ENCODE measurements at places on chromosomes 1 and 21.

GRCh38 chr1:94084085-94084484, 36.9 kb downstream of the ABCA4 start:
- no peak for DNase-seq

GRCh38 chr1:15423355-15424077, 13.8 kb downstream of the EFHD2 start:
- DNase-seq, result no peak

DNA sequence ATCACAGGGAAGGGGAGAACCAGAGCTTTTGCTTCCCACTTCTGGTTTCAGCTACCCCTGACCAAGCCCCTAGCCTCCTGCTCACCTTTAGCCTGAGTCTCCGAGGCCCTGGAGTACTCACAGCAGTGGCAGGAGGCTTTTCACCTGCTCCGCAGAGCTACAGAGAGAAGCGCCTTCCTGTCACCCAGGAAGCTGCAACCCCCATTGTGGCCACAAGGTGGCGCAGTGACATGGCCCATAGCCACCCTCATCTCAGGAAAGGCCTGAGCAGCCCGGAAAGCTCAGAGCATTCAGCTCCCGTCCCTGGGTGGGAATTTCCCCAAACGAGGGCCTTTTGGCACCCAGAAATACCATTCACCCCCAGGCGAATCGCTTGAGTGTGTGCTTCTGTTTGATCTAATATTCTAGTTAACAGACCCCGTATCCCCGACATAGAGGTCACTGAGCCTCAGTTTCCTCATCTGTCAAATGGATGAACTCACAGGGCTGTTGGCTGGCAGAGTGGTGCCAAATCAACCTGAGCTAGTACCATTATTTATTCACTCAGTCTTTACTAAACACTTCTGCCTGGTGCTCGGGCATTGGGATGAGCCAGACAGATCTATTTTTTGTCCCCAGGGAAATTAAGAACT, 25.3 kb downstream of the A3GALT2 start:
- DNase-seq, result peak; percentile 71

- peak; percentile 7 for DNase-seq
These were observed 84.8 kb downstream of the KCND3 start for GRCh38 chr1:111904478-111905218.

DNA sequence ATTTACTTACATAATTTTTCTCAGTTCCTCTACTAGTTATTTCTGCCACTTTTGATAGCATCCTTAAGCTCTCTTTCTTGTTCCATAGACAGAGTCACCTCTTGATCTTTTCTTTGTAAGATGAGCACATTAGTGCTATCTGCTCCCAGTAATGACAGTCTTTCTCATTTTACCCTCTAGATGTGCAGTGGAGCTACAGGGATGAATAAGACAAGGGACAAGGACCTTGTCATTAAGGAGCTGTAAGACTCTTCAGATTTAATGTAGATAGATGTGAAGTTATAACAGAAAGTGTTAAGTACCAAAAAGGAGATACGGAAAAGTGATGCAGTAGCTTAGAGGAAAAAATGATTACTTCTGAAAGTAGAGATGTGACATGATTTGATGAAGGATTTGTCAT, 20.4 kb downstream of the SCP2 start:
- DNase-seq, result no peak

DNA sequence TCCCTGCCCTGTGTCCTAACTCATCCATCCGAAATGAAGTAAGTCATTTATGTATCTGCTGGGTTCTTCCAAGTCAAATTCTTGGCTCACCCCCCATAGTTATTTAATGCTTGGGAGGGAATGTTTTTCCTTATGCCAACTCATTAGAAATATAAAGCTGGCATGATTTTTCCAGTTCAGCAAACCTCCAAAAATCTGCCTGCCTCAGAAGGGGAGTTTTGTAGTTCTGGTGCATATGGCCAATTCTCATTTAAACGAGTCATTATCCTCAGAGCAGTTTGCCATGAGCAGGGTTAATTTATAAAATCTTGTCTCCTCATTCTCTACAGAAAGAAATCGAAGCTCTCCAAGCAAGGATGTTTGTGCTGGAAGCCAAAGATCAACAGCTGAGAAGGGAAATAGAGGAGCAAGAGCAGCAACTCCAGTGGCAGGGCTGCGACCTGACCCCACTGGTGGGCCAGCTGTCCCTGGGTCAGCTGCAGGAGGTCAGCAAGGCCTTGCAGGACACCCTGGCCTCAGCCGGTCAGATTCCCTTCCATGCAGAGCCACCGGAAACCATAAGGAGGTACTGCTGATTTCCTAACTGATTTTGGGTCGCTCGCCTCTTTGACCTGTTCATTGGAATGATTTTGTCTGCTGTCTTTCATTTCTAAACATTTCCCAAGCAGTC, 144.1 kb downstream of the DISC1 start:
- no peak for DNase-seq

DNA sequence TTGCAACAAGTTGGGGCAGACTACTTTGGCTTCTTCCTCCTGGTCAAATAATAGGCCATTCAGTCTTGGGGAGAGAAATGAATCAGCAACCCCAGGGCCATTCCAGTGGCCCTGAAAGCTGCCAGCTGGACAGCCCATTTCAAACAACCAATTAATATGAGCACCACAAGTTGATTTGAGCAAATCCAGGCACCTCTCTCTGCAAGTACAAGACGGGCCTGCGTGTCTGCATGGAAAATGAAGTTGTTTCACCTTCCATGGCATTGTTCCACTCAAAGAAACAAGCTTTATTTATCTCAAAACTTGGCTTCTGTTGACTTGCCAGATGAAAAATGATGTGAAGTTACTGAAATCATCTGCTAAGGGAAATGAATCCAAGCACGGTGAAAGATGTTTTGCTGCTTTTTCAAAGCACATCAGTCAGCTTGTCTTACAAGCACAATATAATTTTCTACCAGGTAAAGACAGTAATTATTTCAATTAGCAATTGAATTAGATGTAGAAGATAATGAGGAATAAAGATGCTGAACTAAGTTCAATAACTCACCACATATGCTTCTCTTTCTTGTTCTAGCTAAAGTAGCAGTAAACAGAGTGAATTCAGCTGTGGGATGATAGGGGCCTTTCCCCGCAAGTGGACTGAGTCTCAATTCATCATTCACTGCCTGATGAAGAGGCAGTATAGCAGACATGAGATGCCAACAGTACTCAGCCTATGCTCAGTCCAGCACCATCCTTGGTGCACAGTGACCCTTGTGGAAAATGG, 95.2 kb upstream of the SSX2IP start:
- DNase-seq, result no peak

- peak; percentile 61 for DNase-seq
These were observed at the start of gene XKR8 for GRCh38 chr1:27959792-27960603. TSS of gene XKR8 (plus strand) at chr1:27959973. CDS start at chr1:27960070, 97 bp downstream.

- no peak for DNase-seq
These were observed 46.0 kb upstream of the IL12RB2 start for GRCh38 chr1:67261680-67262079.

- DNase-seq, result no peak
These were observed 17.0 kb downstream of the CLIC4 start for GRCh38 chr1:24762133-24762676.

- DNase-seq, result no peak
These were observed 540 bp downstream of the BCAN start for GRCh38 chr1:156642265-156643048.

DNA sequence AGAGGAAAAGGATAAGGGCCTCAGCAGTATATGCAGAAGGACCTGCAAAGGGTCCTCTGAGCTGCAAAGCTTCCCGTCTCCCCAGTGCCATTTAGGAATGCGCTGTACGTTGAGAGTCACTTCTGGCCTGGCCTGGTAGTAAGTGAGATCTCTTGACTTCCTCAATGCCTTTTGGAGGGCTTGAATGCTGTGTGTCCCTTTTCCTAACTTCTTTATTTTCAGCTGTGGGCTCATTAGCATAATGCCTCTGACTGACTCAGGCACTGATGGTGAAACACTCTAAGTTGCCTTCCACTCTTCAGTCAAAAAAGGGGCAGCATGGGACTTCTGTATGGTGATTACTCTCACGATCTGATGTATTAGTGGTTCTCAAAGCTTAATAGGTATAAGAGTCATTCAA, 49.9 kb downstream of the XCL1 start:
- no peak for DNase-seq

GRCh38 chr1:202272103-202272845, 69.5 kb downstream of the UBE2T start:
- no peak for DNase-seq

- no peak for DNase-seq
These were observed 5.8 kb downstream of the LRRC8D start for GRCh38 chr1:89826594-89826993.

- DNase-seq, result no peak
These were observed 57.9 kb downstream of the DDAH1 start for GRCh38 chr1:85406887-85407533.

GRCh38 chr1:4549930-4550329, 104.5 kb upstream of the AJAP1 start:
- no peak for DNase-seq

GRCh38 chr1:225500624-225501192, 72.9 kb upstream of the LBR start:
- DNase-seq, result no peak

DNA sequence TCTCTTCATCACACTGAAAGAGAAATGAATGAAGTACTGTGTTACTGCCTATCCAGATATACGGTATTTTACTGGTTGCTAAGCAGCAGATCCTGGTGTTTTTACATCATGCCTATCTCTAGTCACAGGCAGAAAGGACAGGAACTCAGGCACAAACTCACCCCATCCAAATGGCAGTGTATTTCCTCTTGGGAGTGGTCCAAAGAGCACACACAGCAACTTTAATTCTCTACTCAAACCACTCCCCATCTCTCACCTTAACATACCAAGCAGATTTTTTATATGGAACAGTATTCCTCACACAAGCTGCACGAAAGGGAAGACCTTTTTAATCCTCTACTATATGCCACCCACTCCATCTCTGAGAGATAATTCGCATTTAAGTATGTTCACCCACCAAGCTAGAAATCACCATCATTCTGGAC, 27.3 kb downstream of the EIF4G3 start:
- DNase-seq, result no peak

GRCh38 chr1:35850051-35850450, 33.0 kb upstream of the AGO1 start:
- DNase-seq, result no peak

DNA sequence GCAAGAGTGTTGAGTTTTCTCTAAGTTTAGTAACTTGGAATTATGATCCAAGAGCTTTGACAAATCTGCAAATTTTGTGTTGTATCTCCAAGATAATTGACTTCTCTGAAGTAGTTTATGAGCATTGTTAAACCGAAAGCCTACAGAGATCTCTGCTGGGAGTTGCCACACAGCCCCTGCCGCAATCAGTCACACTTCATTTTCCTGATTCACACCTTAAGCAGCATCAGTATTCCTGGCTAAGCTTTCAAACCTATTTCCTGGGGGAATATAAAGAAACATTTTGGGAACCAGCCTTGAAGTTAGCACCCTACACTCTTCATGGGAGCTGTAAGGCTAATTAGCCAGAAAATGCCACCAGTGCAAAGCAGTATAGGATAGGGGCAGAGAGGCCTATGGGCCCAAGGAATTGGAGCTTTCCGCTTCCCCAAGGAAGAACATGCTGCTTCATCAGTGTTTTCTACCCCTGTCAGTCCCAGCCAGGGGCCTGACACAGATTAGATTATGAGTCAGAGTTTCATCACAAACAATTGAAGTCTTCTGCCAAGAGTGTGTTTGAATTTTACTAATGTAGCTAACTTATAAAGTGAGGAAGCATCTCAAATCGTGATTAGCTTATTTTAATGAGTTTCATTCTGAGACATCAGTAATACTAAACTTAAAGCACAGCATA, 23.2 kb upstream of the CACYBP start:
- no peak for DNase-seq

GRCh38 chr1:18100491-18101063, 7.0 kb upstream of the IGSF21 start:
- DNase-seq, result peak; percentile 28

- no peak for DNase-seq
These were observed 45.1 kb downstream of the TMEM51 start for GRCh38 chr1:15198684-15199083.

DNA sequence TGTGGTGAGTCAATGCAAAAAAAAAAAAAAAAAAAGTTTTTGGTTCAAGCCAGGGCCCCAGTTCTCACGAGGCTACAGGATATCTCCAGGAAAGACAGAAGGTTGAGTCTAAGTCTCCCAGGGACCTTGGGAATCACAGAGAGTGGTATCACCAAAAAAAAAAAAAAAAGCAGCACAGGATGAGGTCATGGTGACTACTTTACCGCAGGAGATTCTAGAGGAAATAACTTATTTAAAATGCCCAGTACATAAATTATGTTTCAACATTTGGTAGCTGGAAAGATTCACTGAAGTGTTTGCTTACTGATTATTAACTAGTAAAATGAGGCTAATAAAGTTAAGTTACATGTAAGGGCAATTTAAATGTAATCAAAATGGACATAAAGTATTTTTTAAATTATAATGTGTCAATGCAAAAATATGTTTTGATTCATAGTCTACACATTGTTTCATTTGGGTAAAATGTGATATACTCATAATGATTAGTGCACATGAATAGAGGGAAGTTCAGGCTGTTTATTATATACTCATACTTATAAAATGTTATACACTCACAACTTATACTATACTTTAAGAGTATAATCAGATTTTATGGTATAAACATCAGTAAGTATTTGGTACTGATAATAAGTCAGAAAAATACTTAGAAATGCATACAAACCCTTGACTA, 84.1 kb downstream of the PLPPR5 start:
- no peak for DNase-seq

DNA sequence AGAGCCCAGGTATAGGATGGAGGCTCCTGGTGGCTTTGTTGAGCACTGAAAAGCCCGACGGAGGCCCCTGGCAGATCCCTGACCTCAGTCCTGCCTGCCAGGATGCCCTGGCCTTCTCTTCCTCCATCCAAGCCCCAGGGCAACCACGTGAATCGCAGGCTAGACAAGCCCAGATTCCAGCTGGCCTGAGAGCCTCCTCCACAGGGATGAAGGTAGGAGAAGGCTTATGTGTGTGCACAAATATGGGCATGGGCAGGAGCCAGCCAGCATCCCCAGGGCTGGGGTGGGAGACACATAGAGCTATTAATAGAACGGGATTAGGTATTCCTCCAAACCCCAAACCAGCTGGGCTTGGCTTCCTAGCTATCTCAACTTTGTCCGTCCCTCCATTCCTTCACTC, 4.0 kb upstream of the EXTL1 start:
- DNase-seq, result no peak
